ENCODE measurements at places on chromosomes 3 and 15.

GRCh38 chr15:82808634-82809041, 790 bp upstream of the WHAMM start:
- no peak for DNase-seq

DNA sequence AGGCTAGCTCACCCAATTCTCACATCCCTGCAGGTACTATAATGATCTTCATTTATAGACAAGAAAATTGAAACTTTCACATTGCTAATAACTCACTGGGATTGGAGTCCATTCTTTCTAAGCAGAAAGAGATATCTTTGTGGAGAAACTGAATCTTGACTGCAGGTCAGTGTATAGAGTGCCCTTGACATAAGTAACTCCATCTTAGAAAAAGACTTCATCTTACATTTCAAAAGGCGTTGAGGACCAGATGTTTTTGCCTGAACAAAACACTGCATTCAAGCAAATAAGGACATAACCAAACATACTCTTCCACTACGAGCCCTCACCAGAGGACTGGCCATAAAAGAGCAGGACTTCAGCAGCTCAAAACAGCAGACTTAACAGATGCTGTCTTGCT, 6.8 kb upstream of the CCR3 start:
- DNase-seq: no peak

DNA sequence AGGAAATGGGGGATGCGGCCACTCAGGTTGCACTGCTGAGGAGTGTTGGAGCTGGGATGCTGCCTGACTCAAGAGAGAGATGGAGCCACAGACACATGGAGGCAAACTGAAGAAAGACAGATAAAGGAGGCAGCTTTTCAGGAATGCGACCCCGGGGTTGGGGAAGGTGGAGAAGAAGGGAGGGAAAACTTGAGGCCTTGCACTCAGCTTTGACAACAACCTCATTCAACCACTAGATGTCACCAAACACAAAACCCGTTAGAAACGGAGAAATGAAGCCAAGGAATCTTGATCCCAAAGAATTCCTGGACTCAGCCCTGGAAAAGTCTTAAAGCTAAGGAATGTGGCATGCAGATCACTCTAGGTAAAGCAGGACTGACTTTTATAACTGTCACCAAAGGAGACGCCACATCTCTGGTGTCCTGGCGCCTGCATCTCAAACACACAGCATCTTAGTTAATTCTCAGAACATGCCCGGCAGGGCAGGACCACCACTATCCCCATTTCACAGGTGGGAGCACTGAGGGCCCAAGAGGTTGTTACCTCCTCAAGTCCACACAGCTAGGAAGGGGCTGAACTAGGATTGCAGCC, 59.6 kb upstream of the LMCD1 start:
- peak; percentile 78 for DNase-seq

- DNase-seq: no peak
Measured at GRCh38 chr15:67917636-67918035, 77.8 kb upstream of the RNU6-1 start.

GRCh38 chr3:88610820-88611219, 461.1 kb downstream of the C3orf38 start:
- DNase-seq: no peak

GRCh38 chr3:128193168-128193567, 39.9 kb downstream of the EEFSEC start:
- no peak for DNase-seq

Measured in iPS DF 19.7 (cell line).